GM13976 (cell line): ENCODE measurements at places on chromosomes 2 and 18.

GRCh38 chr2:226981791-226982326, 146.0 kb downstream of the RHBDD1 start:
- DNase-seq: no peak

GRCh38 chr2:133855526-133855925, 287.3 kb upstream of the NCKAP5 start:
- DNase-seq: no peak

- DNase-seq: peak; percentile 27
Measured at GRCh38 chr2:19350678-19351401, 7.6 kb downstream of the OSR1 start.

- DNase-seq: no peak
Measured at GRCh38 chr2:47485751-47486300, 82.9 kb downstream of the MSH2 start.

- no peak for DNase-seq
Measured at GRCh38 chr2:65979446-65979845, 455.5 kb upstream of the MEIS1 start.

- no peak for DNase-seq
Measured at GRCh38 chr2:19767899-19768298, 133.9 kb downstream of the TTC32 start.

DNA sequence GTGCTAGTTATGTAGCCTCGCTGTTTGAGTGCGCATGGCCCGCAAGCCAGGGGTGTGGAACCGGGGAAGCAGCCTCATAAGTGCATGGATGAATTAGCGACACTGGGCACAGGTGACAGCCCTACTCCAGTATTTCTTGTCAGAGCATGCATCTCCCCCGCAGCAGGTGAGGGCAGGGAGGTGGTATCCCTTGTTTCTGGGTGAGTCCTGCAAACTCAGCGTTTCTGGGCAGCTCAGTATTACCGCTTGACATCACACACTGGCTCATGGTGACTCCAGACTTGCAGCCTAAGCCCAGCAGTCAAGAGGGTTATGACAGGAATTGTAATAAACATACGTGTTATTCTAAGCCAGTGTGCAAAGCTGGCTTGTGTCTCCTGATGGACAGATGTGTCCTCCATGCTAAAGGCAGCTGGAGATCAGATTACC, 2.5 kb downstream of the CABLES1 start:
- no peak for DNase-seq

DNA sequence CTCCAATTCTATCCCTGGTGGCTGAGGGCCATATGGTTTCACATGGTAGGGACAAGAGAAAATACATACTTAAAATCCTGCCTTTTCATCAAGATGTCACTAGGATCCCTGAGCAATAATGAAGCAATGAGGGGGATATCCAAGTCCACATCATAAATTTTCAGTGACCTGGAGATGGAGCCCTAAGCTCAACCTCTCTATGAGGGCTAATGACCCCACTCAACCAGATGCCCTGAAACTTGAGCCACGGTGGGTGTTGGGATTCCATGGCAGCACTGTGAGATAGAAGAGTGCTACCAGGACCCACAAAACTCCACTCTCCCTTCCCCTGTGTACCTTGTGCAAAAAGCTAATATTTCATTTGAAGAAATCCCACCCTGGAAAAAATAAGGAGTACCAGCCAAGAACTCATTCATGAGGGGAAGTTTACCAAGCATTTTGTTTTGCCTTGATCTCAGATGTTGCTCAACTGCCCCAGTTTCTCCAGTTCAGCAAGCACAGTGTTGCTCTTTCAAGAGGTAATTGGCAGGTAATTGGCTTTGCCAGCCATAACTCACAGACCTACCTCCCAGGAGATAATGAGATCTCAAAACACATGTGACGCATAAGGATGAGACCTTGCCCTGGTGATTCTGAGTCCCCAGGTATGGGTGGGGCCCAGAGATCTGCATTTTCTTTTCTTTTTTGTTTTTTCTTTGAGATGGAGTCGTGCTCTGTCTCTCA, 51.0 kb upstream of the TTC39C start:
- DNase-seq: no peak

GRCh38 chr2:19106376-19106775, 252.0 kb downstream of the OSR1 start:
- no peak for DNase-seq

- DNase-seq: no peak
Measured at GRCh38 chr18:45044787-45045186, 364.1 kb downstream of the SETBP1 start.

GRCh38 chr2:240583774-240584173, 2.8 kb upstream of the CAPN10 start:
- DNase-seq: no peak

DNA sequence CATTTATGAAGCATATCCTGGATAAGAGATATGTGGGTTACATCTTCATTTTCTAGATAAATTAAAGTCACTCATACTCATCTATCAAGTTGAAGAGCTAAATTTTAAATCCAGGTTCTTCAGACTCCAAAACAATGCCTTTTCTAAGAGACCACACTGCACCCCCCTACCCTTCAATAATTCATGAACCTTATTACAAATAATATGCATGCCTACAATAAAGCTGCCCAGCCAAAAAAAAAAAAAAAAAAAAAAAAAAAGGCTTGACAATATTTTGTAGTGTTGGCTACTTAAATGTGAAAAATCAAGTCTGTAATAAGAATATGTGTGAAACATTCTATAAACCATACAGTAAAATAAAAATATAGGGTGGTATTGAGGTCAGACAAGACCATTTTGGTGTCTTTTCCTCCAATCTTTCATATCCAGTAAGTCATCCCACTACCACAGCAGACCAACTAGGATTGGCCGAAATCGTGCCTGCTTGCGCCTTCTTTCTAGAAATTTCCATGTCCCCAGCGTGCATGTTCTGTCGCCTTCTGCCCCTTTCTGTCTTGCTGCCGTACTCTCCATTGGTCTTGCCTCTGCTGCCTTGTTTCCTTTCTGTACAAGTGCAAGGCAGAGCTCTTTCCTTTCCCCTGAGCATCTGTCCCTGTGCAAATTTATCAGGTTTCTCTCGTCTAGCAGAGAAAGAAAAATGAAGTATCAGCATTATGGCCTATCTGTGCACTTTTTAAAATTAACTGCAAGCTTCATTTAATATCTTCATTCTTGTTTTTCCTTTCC, 92.6 kb upstream of the NDUFV2 start:
- no peak for DNase-seq

GRCh38 chr2:167361426-167361825, 473.1 kb downstream of the XIRP2 start:
- DNase-seq: no peak
